ENCODE measurements at places on chromosomes 3 and 15.

DNA sequence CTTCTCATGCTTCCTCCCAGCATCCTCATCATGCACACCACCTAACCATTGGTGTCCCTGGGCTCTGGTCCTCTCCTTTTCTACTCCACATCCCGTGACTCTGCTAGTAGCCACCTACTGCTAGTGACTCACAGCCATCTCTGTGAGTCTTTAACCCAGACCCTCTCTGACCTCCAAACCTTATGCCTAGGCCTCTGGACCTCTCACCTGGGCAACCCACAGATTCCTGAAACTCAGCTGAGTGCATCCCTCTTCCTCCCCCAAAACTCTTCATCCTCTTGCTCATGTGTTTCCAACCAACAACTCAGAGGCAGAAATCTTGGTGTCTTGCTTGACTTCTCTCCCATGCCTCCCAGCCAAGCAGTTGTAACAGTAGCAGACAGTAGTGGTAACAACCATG lies 20.0 kb upstream of the SLCO2A1 start:
- DNase-seq, result no peak

DNA sequence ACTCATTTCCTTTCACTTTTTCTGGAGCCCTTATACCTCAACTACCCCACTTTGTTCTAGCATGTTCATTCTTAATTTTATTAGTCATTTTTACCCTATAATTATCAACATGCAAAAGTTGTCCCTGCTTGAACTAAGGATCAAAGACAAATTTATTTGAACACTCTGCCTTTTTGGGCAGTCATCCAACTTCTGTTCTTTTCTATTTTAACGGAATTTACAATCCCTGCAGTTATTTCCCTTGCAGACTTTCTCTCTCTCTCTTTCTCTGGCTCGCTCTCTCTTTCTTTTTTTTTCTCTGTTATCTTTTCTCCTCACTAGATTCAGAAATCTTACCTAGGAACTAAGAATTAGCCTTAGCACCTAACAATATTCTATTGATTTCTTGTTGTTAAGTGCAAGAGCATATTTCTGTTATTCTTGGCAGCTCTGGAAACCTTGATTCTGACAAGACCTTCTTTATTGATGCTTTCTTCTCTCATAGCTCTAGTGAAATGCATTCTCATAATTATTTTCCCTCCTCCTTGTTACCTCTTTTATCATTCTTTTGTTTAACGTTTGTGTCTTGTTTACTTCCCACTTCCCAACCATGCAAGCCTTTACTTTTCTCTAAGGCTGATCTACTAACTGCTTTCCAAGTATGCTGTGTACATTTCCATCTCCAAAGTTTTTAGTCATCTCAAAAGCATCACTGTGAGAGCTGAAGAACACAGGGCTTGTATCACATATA lies 951.6 kb downstream of the DIPK2A start:
- no peak for DNase-seq

DNA sequence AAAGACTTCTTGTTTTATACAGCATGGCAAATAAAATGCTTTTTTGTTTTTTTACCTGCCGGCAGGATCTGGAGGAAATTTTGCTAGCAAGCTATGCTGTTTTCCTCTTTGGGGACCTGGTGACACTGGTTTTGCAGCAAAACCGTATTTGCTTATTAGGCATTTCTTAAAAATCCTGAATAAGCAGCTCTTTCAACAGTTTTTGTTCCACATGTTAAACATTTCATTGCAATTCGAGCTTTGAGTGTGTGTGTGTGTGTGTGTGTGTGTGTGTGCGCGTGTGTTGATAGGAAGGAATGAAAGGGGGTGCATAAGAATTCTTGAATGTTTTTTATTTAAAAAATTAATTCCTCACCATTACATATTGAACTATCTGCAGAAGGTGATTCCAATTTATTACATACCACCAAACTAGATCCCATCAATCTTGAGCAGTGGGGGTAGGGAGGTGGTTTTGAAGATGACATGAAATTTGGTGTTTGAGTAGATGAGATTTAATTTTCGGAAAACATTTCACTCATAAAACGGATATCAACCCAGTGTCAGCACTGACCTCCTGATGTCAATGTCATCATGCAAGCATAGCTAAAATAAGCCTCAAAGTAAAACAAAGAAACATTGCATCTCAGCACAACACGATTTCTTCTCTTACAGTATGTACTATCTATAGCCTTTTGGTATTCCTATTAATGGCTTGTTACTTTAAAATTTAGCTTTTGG lies 17.3 kb downstream of the ZBTB38 start:
- DNase-seq, result no peak

GRCh38 chr3:79896086-79896485 lies 128.3 kb upstream of the ROBO1 start:
- DNase-seq, result no peak

GRCh38 chr3:41629072-41629471 lies 332.8 kb downstream of the ULK4 start:
- DNase-seq, result no peak

DNA sequence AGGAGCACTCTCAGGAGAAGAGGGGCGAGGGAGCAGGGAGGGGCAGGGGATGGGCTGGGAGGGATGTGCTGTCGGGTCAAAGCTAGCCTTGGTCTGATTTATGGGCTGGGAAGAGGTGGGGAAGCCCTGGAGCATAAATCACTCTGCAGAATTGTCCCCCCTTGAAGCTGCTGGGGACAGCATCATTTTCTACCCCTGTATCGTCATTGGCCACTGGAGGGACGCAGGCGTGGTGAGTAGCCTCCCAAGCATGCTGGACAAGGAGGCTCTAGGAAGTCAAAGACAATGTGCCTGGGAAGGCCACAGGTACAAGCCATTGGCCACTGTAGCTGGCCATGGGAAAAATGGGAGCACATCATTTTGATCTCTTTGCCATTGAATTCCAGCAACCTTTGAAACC lies 175.5 kb upstream of the CTDSPL start:
- DNase-seq, result no peak

DNA sequence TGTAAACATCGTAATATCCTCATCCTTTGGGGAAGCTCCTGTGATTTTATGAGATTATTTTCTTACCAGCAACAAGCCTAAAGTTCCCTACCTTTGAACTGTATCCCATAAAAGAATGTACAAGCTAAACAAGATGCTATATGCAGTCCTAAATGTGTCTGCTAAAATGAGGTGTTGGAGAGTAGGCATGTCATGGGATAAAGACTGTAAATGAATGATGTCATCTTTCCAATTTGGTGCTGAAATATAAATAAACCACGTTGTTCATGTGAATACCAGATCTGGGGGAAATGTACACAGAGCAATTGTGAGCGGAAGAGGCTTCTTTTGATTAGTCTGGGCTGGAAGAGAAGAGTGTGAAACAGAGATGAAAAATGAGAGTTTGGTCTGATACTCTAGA lies 214.9 kb upstream of the WNT5A start:
- DNase-seq, result no peak

GRCh38 chr3:151579571-151580270 lies 118.9 kb upstream of the IGSF10 start:
- DNase-seq, result peak; percentile 34

GRCh38 chr3:151538456-151539393 lies 77.9 kb upstream of the IGSF10 start:
- no peak for DNase-seq

DNA sequence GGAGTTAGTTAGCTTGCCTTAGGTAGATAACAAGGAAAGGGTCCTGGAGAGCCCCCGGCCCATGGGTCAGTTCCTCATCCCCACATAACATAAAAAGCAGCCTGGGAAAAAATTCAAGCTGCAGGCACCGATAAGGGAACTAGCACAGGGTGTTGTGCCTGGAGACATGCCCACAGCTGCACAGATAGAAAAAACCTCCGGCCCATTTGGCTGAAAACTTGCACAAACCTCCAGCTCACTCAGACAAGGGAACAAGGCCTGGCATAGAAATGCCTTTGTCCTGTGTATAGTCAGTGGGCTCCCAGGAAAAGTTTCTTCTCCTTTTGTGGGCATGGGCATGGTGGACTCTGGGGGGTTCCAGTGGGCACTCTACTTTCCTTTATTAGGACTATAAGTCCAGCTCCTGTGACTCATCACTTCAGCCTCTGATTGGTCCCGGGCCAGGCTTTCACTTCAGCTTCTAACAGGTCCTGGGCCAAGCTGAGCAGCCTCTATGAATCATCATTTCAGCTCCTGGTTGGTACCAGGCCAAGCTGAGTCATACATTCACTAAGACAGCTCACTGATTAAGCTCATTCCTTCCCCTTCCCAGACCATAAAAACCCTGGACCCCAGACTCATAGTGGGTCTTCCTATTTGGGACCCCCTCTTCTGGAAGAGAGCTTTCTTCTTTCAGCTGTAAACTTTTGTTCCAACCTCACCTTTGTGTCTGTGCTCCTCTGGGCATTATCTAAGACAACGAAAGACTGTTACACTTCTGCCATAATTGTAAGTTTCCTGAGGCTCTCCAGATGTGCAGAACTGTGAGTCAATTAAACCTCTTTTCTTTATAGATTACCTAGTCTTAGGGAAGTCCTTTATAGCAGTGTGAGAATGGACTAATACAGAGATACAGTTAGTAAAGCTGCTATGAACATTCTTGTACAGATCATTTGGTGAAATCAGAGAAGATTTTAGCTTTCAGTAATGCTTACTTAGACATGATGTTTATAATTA lies 348.0 kb upstream of the DPPA4 start:
- peak; percentile 85 for DNase-seq

DNA sequence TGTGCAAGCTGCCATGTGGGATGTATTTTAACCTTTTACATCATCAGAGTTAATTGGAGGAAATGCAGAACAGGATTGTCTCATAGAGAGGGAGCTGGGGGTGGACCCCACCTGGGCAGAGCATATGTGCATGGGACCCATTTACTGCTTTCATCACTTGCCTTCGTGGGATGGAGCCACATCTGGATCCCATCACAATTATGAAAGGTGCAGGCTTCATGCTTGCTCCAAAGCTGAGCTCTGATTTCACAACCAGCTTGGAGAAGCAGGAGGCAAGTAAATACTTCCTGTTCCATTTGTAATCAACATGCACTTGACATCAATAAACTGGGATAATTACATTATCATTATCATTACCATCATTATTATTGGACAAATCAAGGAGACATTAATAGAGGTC lies 161.9 kb downstream of the ALDH1A2 start:
- DNase-seq, result no peak

- DNase-seq, result peak; percentile 74
These were observed 901 bp downstream of the ICE2 start for GRCh38 chr15:60477916-60478565.

GRCh38 chr3:119294696-119295671 lies 801 bp downstream of the ARHGAP31 start:
- peak; percentile 50 for DNase-seq

DNA sequence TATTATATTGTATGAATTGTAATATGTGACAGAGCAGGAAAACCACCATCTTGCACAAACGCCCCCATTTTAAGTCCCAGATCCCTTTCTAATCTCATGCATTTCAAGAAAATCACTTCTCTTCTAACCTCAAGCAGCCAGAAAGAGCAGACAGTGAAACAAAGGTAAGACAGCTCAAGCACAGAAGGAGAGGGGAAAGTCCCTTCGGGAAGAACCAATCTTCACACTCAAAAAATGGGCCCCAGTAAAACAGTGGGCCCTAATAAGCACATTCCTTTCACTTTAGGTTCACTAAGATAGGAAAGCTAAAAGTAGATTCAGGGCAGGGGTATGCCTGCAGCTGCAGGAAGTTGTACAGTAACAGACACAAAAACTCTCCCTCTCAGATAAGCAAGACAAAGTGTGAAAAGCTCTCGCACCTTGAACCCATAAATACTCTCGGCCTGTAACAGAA lies 1268.7 kb downstream of the SI start:
- no peak for DNase-seq

DNA sequence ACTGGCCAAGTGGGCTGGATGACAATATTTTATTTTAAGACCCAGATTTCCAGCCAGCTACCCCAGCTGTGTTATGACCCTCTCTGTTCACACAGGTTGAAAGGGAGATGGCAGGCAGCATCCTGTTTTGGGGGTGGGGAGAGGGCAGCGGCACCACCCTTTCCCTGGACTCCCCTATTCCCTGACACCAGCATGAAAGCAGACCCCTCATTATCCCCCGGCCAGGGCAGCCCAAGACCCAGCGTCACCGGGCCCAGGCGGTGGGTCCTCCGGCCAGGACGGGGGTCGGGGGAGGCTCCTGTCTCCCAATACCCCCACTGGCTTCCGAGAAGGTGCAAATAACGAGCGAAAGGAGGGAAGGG lies 127.6 kb upstream of the MEF2A start:
- DNase-seq, result no peak

DNA sequence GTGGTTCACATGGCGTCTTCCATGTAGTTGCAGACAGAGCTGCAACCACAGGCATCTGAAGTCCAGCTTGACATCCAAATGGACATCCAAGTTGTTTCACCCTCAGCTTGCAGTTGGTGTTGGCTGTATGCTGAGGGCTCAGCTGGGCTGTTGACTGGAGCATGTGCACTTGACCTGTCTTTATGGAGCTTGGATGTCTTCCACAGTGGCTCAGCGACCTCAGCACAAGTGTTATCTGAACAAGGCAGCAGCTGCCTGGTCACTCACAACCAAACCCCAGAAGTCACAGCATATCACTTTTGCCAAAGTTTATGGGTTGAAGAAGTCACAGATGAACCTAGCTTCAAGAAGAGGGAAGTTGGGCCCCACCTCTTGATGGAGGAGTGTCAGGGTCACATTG lies 92.9 kb downstream of the TPRA1 start:
- no peak for DNase-seq

- DNase-seq, result no peak
These were observed 64.4 kb downstream of the LINGO1 start for GRCh38 chr15:77568014-77568972.

- DNase-seq, result no peak
These were observed 61.5 kb upstream of the MEF2A start for GRCh38 chr15:99504071-99504822.

- no peak for DNase-seq
These were observed 9.3 kb downstream of the LOXL1 start for GRCh38 chr15:73935547-73935946.

GRCh38 chr3:196049653-196050052 lies 32.2 kb downstream of the TFRC start:
- DNase-seq, result no peak

- no peak for DNase-seq
These were observed 47.8 kb upstream of the LRRC3B start for GRCh38 chr3:26574766-26575165.

DNA sequence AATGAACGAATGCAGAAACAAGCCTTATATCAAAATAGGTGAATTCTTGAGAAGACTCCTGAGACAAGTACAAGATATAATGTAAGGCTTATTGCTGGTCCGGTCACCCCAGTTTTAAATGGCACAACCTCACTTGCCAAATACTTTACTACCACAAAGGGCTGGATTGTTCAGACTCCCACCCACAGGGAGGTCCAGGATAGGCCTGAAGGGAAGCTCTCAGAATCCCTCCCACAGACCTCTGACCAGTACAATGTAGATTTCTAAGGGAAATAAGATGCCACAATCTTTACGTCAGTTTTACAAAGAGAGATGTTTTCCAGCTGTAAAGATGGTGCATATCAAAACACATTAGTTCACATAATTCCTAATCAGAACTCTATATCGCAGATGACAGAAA lies 577.7 kb upstream of the ADAMTS9 start:
- DNase-seq, result no peak

- peak; percentile 41 for DNase-seq
These were observed 13.2 kb downstream of the TM4SF4 start for GRCh38 chr3:149487598-149488197.

Data from OCI-M1 (cell line).